ENCODE measurements at places on chromosomes 4 and X. TPM values are rescaled to one million over a fixed set of nuclear protein-coding genes. Genes with fewer than 3 reads are reported as not detected.

OPRPN gene
- total RNA-seq, result not detected

UBA6 gene
- 56.7 TPM for total RNA-seq

CFAP99 gene
- 0.67 TPM for total RNA-seq

MAGEE1 gene
- 0.76 TPM for total RNA-seq

BEX5 gene
- total RNA-seq, result 10.2 TPM

LEF1 gene
- not detected for total RNA-seq

PGRMC2 gene
- total RNA-seq, result 23.2 TPM

HTN1 gene
- not detected for total RNA-seq

HPGD gene
- not detected for total RNA-seq

CENPVL1 gene
- total RNA-seq, result not detected

XKRX gene
- not detected for total RNA-seq

Data from Karpas-422 (cell line).